Activated T-cell treated with anti-CD3 and anti-CD28 coated beads for 1 hour (primary cell): ENCODE measurements at places on chromosomes 5 and 9.

GRCh38 chr9:77649109-77649812 is 1.1 kb upstream of the GNA14 start:
- DNase-seq, result no peak

- no peak for DNase-seq
Observed at GRCh38 chr5:107373549-107374263, 297.0 kb downstream of the EFNA5 start.

- no peak for DNase-seq
Observed at GRCh38 chr5:178334861-178335260, 102.3 kb upstream of the PHYKPL start.

DNA sequence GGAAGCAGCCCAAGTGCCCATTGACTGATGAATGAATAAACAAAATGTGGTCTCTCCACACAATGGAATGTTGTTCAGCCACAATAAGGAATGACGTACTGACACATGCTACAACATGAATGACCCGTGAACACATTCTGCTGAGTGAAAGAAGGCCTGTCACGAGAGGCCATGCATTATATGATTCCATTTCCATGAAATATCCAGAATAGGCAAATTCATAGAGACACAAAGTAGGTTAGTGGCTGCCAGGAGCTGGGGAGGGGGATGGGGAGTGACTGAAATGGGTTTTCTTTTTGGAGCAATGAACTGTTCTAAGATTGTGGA is 41.4 kb downstream of the BICD2 start:
- no peak for DNase-seq

- no peak for DNase-seq
Observed at GRCh38 chr5:59097116-59097515, 514.2 kb downstream of the RAB3C start.

DNA sequence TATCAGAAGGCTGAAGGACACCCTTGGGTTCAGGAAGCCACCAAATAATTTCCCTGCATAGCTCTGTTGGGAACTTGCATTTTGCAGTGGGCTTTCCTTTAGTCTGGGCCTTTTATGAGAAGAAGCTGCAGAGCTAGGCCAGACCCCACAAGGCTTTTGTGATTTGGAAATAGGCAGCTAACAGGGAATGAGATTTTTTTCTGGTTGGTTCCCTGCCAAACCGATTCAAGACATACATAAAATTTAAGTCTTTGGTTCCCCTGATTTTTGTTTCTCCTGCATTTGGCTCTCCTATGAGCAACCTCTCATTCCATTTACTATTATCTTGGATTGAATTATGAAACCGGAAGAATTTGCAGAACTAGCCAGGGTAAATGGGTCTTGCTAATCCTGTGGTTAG is 81.5 kb upstream of the PTCH1 start:
- DNase-seq, result no peak

DNA sequence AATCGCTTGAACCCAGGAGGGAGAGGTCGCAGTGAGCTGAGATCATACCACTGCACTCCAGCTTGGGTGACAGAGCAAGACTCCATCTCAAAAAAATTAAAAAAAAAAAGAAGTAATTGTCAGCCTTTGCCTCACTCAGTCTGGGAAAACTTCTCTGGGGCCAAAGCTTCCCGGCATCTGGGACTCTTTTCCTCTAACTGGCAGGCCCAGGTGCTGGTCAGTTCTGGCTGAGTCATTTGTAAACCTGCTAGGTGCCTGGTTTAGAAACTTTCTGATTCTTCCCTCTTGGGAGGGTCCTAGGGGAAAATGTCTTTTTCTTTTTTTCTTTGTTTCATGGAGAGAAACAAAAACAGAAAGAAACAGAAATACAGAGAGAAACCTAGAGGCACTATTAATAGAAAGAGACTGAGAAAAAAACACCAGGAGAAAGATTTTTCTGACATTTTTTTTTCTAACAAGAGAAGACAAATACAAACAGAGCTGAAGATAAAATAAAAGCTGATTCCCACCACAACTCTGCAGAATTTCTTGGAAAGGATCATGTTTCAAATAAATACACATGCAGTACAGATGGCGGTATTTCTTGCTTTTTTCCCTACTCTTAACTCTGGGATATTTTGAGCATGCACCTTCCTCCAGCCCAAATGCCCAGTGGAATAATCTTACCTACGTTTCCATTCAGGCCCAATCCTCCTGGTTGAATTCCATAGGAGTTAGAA is 22.1 kb upstream of the UBAP2 start:
- no peak for DNase-seq

DNA sequence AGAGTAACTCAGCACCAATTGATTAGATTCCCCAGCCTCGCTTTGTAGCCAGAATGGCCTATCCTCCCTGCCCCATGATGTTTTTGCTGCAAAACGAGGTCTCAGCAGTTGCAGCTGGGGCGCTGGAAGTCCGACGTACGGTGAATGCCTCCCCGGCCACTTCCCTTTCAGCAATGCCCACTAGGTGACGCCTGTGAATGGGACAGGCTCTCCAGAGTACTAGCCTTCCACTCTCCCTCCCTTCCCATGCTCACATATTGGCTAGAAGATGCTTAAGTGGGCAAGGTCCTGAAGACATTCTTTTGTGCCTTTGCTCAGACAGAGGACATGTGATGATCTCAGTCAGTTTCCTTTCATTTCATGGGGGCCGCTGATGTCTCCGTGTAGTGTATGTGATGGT is 50.8 kb downstream of the DMRT2 start:
- DNase-seq, result no peak

- DNase-seq, result no peak
Observed at GRCh38 chr5:14177634-14178033, 34.5 kb downstream of the TRIO start.
